GM04504 (cell line): ENCODE measurements at places on chromosomes 12 and 14.

DNA sequence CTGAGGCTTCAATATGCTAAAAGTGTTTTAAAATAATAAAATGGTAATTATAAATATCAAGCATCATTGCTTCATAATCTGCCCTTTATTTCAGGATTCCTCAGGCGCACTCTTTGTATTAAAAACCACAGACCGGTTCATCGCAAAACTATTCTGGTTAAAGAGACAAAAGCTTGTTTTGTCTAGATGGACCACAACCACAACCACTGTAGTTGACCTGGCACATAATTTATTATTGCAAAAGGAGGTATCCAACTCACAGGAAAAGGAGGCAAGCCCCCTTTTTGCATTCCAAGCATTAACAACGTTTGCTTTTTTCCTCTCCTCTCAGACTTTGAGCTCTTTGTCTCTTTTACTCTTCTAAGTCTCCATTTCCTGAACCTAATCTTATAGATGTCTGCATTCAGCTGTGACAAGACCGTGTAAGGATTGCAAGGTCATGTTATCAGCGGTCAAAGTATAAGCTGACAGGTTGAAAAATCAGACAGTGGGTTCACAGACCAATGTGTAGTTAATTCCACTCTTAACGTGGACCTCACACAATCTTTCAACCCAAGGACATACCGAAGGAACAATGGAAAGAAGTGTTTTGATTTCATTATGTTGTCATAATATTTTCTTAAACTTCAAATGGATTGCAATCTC, 1057.6 kb downstream of the GALC start:
- no peak for DNase-seq

DNA sequence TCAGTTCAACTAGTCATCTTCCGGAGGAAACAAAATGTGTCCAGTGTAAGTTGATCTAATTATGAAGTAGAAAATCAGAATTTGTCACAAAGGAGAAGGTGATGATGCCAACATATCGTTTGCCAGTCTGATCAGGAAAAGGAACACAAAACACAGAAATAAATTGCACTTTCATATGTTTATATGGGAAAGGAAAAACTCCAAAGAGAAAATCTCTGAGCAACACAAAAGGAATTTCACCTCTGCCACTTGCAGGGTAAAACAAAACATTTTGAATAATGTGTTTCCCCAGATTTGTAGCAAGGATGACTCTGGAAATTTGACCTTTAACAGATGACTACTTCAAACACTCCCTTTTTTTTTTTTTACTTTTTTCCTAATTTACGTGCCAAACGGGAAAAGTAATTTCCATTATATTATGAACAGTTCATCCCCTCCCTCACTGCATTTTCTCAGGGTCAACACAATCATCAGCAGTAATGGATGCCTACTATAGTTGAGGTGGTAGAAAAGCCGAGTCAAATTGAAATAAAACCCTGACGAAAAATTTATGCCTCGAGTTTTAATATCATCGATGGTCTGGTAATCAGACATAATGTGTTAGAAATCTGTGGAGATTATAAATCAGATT, 25.6 kb downstream of the MGAT4C start:
- DNase-seq = no peak

DNA sequence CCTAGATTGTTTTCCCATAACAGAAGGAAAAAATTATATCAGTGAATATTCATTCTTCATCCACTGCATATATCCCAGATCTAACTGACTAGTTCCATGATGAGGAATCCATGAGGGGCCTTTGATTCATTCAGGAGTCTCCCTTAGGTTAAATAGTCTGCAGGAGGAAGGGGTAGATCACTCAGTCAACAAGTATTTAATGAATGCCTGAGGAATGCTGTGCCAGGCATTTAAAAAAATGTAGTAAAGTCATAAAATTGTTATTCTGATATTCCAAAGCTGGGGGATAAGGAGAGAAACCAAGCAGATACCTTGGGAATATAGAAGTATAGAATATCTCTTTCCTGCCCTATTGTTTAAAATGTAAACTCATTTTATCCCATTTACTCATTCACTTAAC, 216.2 kb upstream of the CAND1 start:
- DNase-seq = no peak

DNA sequence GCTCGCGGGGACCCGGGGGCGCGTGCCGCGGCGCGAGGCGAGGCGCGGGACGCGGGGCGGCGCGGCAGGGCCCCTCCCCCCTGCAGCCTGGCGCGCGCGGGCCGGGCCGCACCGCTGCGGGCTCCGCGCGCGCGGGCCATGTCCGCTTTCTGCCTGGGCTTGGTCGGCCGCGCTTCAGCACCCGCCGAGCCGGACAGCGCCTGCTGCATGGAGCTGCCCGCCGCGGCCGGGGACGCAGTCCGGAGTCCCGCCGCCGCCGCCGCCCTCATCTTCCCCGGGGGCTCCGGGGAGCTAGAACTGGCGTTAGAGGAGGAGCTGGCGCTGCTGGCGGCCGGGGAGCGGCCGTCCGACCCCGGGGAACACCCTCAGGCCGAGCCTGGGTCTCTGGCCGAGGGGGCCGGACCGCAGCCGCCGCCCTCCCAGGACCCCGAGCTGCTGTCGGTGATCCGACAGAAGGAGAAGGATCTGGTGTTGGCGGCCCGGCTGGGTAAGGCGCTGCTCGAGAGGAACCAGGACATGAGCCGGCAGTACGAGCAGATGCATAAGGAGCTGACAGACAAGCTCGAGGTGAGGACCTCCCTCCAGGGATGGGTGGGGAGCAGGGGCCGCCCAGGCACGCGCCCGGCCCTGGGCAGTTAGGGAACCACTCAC, 820 bp downstream of the BICDL1 start:
- DNase-seq = peak; percentile 31

GRCh38 chr14:100770605-100771120, 44.0 kb downstream of the DLK1 start:
- DNase-seq = no peak

GRCh38 chr14:94572637-94573303, 8.5 kb upstream of the SERPINA5 start:
- DNase-seq = no peak

DNA sequence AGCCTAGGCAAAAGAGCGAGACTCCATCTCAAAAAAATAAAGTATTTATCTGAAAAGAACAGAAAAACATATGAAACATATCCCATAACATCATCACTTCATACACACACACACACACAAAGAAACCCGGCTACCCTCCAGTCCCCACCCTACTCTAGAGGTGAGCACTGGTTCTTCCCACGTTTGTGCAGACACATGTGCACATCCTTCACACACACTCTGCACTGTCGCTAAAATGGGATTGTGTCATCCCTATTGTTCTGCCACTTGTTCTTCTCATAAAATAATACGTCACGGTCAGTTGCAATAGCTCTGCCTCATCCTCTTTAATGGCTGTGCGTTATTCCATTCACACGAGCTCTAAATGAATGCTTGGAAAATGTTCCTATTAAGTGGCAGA, 85.9 kb upstream of the ANO2 start:
- DNase-seq = no peak

DNA sequence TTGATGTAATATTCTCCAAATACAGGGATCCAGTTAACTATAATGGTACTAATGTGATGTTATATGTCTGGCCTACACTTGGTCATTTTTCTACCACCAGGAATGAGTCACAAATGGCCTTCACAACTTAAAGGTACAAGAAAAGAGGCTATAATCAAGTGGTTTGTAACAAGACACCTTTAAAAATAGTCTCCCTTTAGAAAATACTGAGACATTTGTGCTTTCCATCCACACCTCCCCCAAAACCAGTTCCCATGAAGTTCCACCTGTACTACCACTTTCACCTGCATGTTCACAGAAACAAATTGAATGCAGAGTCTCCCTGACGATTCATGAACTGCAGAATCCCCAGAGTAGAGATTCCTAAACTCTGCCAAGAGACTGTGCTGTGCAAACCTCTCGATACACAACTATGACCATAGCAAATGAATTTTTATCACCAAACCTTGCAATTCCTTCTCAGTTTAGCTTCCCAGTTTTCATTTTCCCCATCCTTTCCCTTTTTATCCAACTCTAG, 6.0 kb downstream of the BTG1 start:
- no peak for DNase-seq

DNA sequence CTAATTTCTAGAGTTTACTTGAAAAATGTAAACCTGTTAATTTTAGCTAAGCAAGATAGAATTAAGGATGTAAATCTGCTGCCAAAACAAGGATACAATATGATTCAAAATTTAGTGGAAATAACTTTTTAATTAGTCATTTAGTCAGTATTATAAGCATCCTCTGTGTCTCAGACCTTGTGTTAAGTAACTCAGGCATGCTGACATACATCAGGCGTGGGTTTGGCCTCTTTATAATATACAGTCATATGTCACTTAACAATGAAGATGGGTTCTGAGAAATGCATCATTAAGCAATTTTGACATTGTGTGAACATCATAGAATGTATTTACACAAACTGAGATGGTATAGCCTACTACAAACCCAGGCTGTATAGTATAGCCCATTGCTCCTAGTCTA, 386.9 kb downstream of the ZFP36L1 start:
- DNase-seq = no peak

- no peak for DNase-seq
Measured at GRCh38 chr12:91766454-91766853, 379.2 kb downstream of the BTG1 start.

GRCh38 chr14:79493081-79493645, 718.1 kb downstream of the DIO2 start:
- no peak for DNase-seq

DNA sequence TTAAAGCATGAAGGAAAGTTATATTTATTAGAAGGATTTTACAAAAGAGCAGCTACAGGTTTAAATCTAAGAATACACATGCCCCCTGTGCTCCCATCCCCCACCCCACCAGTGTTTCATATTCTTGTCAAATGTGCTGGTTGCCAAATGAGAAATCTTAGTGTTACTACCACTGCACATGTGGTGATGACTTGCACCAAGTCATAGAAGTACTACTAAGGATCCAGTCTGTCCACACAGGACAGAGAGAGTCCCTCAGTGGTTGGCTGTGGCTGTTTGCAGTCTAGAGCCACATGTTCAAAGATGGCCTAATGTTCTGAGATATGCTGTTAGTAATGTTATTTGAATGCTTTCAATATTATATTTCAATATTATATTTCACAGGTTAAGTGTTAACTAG, 268.8 kb downstream of the ADAMTS20 start:
- no peak for DNase-seq

DNA sequence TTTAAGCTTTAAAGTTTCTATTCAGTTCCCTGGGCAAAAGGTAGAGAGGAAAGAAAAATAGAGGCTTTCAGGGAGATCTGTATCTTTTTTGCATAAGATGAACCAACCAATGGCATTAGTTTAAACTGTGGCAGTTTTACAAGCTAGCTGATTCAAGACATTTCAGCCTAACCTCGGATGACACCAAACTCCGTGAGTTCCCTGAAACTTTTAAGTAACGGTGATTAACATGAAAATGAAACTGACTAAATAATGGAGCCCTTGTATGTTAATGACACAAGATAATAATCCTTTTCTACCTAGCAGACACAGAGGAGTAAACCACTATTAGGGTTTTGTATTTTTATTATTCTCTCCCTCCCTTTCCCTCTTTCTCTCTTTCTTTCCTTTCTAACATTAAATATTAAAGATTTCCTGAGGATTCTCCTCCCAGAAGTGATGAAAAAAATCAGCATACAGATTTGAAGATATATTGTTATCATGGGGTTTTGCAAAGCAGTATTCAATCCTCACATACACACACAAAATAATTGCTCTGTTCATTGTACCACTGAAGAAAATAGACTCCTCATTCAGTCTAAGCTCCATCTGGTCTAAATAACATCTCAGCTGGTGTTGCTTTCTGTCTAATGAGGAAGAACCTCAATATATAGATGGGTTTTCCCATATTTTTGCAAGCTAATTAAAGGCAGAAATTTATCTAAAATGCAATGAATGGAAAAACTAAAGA, 483.8 kb downstream of the NOVA1 start:
- no peak for DNase-seq

GRCh38 chr12:29844667-29845066, 60.9 kb upstream of the TMTC1 start:
- DNase-seq = no peak

GRCh38 chr12:79690142-79690637, 574 bp downstream of the PAWR start:
- no peak for DNase-seq

DNA sequence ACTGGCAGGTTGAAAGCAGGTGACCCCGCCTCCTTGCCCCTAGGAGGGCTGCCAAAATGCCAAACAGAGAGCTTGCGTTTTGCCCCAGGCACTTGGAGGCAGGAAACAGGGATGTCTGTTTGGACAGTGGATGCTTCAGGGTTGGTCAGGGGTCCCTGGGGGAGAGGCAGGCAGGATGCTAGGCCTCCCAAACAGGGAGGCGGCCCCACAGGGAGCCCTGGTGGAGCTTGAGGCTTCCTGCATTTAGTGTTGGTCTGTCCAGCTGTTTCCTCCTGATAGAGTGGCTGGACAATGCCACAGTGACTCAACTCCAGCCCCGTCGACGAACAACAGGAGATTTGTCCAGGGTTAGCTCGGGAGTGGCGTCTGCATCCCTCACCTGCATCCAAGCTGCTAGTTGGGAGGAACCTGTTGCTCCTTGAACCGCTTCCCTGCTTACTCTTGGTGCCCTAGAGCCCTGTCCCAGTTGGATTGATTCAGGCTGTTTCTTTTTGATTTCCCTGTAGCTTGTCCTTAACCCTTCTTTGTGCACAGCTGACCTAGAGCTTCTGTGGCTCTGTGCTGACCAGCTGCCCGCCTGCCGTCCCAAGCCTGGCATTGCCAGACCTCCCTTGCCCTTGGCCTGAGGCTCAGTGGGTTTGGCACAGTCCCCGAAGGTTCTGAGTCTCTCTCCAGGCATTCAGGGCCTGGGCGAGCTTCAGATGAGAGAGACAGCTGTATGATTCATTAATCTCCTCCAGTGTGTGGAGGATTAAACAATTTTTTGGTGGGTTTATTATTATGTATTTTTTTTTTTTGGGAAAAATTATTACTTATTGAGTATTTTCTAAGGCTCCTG, 45.9 kb downstream of the TSPAN9 start:
- peak; percentile 68 for DNase-seq

DNA sequence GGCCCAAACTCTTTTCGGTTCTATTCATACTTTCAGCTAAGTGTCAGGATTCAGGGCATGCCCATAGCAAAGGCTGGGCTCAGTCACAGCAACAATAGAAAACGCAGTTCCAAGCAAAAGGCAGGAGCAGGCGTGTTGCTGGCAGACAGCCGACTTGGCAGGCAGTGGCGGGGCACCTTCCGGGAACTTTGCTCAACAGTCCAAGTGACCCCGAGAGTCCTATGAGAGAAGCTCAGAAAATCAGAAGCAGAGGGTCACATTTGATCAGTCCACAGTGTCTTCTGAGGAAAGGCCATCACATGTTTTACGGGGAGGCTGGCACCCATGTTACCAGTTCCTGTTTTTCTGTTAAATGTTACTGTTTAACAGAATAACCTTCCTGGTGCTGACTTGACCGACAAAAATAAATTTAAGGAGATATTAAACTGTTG, 115.0 kb downstream of the DACT1 start:
- DNase-seq = no peak

GRCh38 chr14:60396718-60397343, 89.0 kb downstream of the C14orf39 start:
- no peak for DNase-seq

DNA sequence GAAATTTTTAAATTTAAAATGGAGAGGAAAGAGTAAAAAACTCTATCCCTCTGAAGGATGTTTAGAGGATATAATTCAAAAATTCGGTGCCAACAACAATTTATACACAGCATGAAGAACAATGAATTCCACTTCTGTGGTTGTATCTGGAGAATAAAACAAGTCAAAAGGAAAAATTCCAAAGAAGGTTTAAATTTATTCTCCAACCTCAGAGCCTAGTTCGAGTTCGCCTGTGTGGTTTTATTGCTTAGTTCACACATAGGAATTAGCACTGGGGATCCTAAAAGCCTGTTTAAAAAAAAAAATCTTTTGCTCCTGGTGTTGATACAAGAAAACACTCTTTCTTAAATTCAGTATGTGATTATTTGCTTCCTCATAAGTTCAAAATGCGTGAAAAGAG, 79.2 kb downstream of the LLPH start:
- DNase-seq = no peak
